ENCODE measurements at places on chromosomes 3 and 15. TPM values are rescaled to one million over a fixed set of nuclear protein-coding genes. Genes with fewer than 3 reads are reported as not detected.

The THPO gene
- total RNA-seq, result not detected

The SERINC4 gene
- total RNA-seq, result not detected

The RAB6B gene
- 3.3 TPM for total RNA-seq

The TAGLN3 gene
- total RNA-seq, result 11.9 TPM

The CYP8B1 gene
- total RNA-seq, result not detected

The DALRD3 gene
- total RNA-seq, result 89.2 TPM

The SLC2A2 gene
- 1.9 TPM for total RNA-seq

The FAM3D gene
- not detected for total RNA-seq

The ACOX2 gene
- 2.0 TPM for total RNA-seq

The FAM162A gene
- 17.1 TPM for total RNA-seq

The MYNN gene
- total RNA-seq, result 11.2 TPM

The CILP gene
- not detected for total RNA-seq

The CCDC39 gene
- under 0.01 TPM for total RNA-seq

The RBP2 gene
- total RNA-seq, result not detected

The ZNF35 gene
- total RNA-seq, result 7.0 TPM

The CPN2 gene
- total RNA-seq, result not detected

The IL17RB gene
- 0.49 TPM for total RNA-seq

The TNNC1 gene
- 0.49 TPM for total RNA-seq

The FGD5 gene
- total RNA-seq, result 0.51 TPM

Data from mesangial cell (primary cell).